ENCODE measurements at places on chromosomes 2 and 18.

- no peak for DNase-seq
These were observed 72.2 kb downstream of the CAB39 start for GRCh38 chr2:230784795-230785194.

DNA sequence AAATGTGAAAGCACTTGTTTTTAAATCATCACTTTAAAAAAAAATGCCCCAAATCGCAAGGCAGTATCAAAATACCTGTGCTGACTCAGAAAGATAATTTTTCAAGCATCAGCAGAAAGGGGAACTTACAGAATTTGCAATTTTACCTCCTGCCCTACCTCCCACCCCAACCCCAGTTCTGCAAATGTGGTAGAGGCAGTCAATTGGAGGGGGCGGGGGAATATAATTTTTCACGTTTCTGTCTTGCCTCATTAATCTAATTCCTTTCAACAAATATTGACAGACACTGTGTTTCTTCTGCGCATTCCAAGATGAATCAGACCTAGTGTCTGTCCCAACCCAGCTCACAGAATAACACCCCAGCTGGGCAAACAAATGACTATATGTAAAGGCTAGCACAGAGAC lies 76.8 kb downstream of the ALPK2 start:
- no peak for DNase-seq

- no peak for DNase-seq
These were observed 546.2 kb upstream of the SETBP1 start for GRCh38 chr18:44134447-44134846.

GRCh38 chr2:240252191-240252871 lies 111.9 kb upstream of the OTOS start:
- no peak for DNase-seq

DNA sequence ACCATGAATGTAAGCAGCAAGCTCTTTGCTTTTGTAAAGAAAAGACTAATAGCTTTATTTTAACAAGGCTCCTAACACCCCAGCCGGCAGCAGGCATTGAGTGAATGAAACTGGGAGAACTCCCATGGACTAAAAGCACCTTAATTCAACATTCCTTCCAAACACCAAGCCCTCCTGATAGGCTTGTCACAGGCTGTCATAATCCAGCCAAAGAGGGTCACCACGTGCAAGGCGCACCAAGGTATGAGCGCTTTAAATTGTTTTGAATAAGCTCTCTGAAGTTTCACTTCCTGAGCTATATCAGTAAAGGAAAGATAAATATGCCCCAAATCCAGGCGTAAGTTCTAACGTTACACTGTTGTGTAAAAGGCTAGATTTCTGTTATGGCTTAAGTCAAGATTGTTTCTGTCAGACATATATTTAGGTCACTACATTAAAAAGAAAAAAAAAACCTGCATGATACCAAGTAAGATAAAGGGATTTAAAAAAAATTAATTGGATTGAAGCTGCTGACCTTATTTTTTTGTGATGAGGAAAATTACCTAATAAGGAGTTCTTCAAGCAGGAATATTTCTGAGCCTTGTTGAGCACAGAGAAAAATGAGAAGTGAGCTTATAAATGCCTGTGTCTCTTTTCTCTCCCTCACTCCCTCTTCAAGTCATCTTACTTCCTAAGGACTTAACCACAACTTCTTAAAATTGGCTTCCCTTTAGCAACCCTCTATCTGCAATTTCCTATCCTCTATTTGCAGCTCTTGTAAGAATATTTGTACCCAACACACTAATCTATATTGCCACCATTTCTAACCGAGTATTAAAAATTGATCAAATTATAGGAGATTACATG lies 136.1 kb upstream of the NRP2 start:
- no peak for DNase-seq

DNA sequence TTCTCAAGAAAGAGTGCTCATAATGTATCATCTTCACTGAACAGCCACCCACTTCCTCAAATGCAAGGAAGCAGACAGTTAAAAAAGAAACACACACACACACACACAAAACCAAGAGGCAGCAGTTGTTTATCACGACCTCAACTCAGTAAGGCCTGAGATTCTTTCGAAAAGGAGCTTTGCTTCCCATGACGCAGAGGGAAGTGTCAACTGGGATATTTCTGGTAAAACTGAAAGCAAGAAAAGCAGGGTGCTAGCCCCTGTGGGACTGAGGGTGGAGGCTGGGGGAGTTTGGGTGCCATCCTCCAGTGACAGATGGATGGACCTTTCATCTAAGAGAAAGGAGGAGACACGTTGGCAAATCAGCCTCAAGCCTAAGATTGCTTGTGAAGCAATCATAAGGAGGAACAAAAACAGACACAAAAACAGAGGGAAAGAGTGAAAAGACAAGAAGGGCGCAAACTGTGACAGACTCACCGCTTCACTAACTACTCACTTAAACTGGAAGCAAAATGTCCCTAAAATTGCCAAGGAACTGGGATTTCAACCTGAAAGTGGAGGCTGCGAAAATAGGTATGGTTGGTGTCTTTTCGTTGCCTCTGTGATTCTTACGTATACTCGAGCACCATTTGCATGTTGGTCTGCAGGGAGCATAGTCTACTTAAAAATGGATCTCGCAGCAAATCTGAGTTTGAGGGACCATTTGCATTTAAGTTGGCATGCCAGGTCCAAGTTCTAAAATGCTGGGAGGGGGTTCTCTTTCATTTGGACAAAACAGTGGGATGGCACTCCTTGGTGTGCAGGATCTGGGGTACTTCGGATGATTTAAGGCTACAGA lies at the start of gene ARHGAP25:
Gene ARHGAP25, plus strand, starts transcription at position 124 of the 838 bp plus-strand sequence. Its CDS starts 389 bp downstream, at position 513.
- no peak for DNase-seq

- DNase-seq, result no peak
These were observed 106.3 kb downstream of the GYPC start for GRCh38 chr2:126761981-126762878.

GRCh38 chr18:47251289-47252120 lies at the start of gene SKOR2:
TSS of gene SKOR2 (minus strand) at chr18:47251660. CDS start at chr18:47249183, 2,477 bp downstream.
- DNase-seq, result no peak

DNA sequence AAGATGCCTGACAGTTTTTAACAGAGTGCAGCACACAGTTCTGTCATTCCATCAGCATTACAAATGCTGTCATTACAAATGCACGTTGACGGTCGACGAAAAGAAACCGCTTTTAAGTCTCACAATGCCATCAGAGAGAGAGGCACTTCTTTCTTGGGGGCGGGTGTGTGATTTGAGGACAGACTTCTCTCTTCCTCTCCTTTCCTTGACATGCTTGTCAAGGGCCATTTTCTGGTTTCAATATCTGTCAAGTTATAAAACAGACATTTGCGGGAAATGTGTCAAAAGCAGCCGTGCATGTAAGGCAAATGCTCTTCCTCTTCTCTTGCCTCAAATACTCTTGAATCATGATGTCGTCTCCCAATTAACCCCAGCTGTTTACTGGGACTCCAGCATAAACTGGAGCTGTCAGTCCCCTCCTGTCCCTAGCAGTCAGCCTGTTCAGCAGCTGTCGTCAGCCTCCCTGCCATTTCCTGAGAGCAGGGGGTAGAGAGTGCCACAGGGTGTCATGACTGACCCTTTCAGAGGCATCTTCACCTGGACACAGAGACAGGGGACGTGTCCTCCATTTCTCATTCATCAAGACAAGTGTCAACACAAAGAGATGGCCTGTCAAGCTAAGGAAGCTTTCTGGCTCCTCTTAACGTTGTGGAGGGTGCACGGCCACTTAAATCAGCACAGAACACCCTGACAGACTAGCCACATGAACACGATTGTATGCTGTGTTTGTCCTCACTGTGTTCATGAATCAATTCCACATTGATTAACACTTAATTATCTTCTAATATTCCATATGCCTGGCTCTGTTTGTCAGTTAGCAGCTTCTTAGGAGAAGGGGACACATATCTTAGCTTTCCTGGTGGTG lies 305.4 kb upstream of the RAB6C start:
- DNase-seq, result no peak

DNA sequence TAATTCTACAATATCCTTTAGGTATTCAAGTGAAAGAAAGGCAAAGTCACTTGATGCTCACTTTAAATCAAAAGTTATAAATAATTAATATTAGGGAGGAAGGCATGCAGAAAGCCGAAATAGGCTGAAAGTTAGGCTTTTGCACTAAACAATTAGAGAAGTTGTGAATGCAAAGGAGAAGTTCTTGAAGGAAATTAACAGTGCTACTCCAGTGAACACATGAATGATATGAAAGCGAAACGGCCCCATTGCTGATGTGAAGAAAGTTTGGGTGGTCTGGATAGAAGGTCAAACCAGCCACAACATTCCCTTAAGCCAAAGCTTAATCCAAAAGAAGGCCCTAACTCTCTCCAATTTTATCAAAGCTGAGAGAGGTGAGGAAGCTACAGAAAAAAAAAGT lies 103.1 kb upstream of the CXCR4 start:
- no peak for DNase-seq

DNA sequence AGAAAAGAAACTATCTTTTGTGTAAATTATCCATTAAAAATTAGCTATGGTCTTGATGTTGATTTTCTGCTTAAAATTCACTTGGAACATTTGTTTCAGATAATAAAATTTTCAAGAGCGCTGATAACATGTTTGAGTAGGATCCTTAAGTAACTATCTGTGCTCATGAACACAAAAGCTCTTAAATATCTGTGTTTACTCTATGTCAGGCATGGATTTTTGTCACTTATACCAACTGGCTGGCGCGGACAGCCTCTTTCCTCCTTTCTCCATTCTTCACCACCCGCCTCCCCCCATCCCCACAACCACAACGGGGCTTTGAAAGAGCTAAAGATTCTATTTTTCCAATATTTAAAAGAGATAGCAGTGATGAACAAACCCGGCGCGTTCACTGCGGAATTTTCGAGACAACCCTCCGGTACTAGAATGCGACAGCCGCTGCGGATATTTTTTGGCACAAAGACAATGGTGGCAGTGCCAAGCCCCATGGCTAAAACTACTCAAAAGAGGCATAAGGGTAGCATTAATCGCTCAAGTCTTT lies 181.5 kb downstream of the TCF4 start:
- DNase-seq, result no peak

GRCh38 chr2:168649562-168649961 lies 152.9 kb upstream of the NOSTRIN start:
- no peak for DNase-seq

GRCh38 chr2:20617892-20618467 lies 32.9 kb downstream of the HS1BP3 start:
- DNase-seq, result no peak

DNA sequence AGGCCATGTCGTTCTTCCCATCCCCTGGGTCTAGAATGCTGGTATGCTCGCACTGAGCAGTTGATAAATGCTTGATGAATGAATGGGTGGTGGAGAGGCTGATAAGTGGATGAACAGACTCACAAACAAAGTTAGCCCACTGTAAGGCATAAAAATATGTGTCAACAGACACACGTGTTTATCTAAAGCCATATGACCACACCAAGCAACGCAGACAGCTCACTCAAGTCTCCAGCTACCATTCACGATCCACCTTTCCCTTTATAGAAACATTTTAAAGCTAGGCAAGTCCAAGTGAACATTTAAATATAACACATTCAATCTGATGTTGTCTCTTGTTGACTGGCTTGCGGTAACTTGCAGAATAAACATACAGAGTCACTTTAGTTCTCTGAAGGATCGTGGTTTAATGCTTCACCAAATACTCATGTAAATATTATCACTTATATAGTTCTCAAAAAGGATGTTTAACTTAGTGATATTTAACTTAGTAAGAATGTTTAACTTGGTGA lies 105.5 kb downstream of the NOL10 start:
- DNase-seq, result no peak

- DNase-seq, result no peak
These were observed 173.1 kb downstream of the SEPTIN10 start for GRCh38 chr2:109440499-109441156.
